ENCODE measurements at places on chromosomes 3 and 15.
A peak's percentile ranks its signal among the peaks of the same experiment; 100 is the strongest.

GRCh38 chr3:195709676-195710085 lies 11.1 kb upstream of the MUC20 start:
- DNase-seq: no peak

GRCh38 chr3:78079514-78079913 lies 1039.6 kb downstream of the ROBO2 start:
- DNase-seq: no peak

DNA sequence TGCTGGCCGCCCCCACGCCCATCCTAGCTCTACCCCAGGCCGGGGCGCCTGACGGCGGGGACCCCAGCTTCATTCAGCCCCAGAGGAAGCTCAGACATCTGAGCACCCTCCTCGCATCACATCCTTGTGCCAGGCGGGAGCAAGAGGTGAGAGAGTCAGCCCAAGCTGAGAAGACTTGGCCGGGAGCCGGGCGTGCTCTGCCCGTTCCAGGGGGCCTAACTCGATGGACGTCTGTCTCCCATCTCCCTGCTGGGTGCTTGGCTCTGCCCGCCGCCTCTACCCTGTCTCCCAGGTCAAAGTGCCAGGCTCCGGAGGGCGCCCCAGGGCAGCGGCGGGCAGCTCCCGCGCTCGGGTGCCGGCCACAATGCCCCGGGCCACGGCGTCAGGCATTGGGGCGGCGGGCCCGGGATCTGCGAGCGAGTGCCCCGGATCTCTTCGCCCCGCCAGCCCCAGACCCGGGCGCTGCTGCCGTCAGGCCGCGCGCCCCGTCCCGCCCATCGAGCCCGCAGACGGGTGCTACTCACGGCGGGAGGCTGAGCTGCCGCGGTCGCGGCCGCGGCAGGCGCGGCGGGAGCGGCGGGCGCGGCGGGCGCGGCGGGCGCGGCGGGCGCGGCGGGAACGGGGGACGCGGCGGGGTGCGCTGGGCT lies 388 bp downstream of the DAPK2 start:
- no peak for DNase-seq

- no peak for DNase-seq
Observed at GRCh38 chr3:129384594-129385323, 43.7 kb downstream of the EFCAB12 start.

- no peak for DNase-seq
Observed at GRCh38 chr15:63395730-63396151, 14.1 kb upstream of the CA12 start.

DNA sequence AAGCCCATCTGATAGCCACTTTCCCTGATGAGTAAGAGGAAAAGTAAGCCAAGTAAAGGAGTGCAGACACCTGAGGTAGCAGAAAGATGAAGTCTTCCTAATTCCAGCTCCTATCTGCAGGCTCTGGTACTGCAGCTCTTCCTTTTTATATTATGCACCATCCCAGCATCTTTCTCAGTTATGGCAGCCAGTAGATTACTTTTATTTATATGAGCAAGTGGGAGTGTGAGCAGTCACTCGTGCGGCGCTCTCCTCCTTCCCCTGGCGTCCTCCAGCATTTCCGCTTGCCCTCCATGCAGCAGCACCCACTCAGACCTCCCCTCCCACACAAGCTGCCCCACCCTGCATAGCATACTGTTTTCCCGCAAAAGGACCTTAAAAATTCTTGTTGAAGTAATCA lies 465.9 kb upstream of the DPPA4 start:
- no peak for DNase-seq

GRCh38 chr3:106004826-106005225 lies 136.0 kb upstream of the CBLB start:
- DNase-seq: no peak

DNA sequence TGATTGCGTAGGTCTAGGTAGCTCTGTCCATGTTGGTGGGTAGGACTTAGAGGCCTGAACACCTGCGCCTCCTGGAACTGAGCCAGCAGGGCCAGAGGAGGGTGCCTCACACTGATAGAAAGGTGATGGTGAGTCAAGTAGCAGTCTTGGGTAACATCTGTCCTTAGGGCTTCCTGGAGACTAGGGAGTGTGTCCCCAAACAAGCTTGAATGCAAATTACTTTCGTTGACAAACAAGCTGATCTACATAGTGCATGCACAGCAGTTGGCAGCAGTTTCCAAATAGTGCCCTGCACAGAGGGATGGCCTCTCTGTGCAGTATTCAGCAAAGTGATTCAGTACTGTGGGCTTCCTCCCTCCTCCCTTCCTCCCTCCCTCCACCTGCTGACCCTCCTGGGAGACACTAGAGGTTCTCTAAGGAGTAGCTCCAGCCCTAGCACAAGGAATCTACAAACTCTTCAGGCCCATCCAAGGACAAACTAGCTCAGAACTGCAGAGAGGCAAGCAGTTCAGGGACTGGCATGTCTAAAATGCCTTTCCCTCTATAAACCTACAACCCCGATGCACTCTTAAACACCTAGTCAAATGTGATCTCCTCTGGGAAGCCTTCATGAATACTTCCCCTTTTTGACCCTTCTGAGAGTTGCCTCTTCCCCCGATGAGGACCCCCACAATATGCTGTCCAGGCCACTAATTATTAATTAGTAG lies 61.0 kb downstream of the TLE3 start:
- no peak for DNase-seq

GRCh38 chr3:89145995-89146394 lies 38.6 kb downstream of the EPHA3 start:
- DNase-seq: no peak

GRCh38 chr3:123660900-123661299 lies 76.0 kb upstream of the HACD2 start:
- DNase-seq: no peak

- no peak for DNase-seq
Observed at GRCh38 chr3:2579206-2579605, 480.5 kb downstream of the CNTN4 start.

DNA sequence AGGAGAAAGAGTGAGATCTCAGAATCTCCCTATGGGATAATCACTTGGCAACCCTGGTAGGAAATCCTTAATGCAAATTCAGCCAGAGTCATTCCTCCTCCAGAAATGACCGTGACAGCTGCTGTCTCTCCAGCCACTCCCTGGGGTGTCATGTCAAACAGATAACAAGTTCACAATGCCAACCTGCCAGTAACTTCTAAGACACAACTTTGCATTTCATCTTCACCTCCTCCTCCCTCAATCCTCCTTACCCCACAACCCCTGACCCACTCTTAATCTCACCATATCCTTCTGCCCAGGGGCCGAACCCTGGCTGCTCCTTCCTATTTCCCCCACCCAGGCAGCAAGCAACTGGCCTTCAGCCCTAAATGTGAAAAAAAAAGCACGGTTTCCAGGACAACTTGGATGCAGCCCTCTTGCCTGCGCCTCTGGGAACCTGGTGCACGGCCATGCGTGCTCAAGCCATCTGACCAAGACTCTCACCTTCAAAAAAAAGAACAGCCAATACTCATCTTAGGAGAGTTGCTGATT lies 166.0 kb downstream of the NTRK3 start:
- DNase-seq: no peak

GRCh38 chr3:152421162-152421561 lies 152.4 kb downstream of the MBNL1 start:
- no peak for DNase-seq

DNA sequence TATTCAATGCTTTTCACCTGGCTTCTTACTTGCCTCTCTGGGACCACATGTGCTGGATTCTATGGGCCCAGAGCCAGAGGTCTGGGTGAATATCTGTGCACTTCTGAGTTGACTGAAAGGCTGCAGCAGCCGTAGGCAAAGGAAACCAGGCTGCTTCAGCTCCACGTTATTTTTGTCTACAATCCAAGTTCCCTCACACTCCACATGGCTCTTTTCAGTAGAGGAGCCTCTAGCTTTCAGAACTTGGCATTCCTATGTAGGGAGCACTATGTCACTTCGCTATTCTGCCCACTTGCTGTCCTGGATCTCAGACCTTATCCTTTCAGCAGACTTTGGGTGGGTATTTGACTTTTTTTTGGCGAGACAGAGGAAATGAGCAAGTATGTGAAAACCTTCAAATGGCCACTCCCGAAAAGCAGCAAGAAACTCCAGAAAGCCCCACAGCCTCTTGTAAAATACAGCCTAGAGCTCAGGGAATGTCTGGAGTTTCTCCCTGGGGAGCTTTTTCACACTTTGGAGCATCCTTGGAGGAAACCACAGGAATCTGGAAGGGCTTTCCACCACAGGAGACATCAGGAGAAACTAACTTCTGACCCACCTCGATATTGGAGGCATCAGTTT lies 80.9 kb downstream of the DUT start:
- no peak for DNase-seq

DNA sequence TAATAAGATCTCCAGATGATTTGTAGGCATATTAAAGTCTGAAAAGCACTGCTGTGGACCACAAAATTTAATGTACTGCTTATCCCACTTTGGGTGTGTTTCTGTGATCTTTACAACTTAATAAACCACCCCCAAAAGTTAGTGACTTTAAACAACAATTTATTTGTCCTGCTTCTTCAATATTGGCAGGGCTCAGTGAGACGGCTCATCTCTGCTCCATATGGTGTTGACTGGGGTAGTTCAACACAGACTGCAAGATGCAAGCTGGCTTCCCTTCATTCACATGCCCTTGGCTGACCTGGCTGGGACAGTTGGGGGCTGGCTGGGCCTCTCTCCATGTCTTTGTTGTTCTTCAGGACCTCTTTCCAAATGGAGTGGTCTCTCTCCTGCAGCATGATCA lies 337.8 kb downstream of the FHIT start:
- no peak for DNase-seq

DNA sequence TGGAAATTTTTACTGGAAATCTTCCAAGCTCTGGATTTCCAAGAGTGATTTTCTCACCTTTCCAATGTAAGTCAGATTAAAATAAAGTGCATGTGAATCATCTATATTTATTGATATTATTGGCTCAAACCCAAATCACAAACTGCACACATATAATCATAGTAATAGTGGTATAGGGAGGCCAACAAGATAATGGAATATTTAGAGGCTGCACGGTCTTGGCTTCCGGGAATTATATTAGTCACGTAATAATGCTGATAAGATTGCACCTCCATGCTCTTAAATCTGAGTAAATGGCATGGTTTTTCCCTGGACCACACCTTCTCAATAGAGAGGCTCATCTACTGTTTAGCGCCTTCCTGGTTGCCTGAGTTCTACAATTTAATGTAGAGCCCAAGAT lies 567.1 kb upstream of the NR2F2 start:
- no peak for DNase-seq

DNA sequence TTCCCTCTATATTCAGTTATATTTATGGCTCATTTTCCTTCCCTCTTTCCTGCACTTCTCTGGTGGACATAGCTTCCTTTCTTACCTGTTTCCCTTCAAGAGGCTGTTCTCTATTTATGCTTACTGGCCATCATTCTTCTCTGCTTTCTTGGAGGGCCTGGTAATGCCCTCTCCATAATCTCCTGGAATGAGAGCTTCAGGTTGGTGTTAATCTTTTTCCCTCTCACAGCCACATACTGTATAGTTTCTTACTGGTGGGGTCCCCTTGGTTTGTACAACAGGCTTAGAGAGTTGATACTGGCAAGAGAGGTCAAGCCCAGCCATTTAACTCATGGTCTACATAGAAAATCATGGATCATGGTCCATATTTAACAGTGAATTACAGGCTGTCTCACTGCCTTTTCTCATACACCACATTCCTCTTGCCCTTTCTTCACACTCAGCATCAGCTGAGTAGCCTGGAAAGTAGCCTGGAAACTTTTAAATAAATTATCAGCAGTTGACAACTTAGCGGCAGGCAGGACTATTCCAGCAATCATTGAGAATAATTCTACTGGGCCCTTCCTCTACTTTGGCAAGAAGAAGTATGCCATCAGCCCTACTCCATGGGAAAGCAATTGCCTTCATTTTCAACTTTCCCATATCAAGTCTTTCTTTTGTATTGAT lies 38.0 kb upstream of the DPH6 start:
- no peak for DNase-seq

- peak; percentile 67 for DNase-seq
Observed at GRCh38 chr15:67065531-67066005, at the start of gene SMAD3. TSS of gene SMAD3 (plus strand) at chr15:67065602. CDS start at chr15:67066155, 553 bp downstream.

GRCh38 chr3:43423142-43423541 lies 136.8 kb downstream of the SNRK start:
- DNase-seq: no peak

DNA sequence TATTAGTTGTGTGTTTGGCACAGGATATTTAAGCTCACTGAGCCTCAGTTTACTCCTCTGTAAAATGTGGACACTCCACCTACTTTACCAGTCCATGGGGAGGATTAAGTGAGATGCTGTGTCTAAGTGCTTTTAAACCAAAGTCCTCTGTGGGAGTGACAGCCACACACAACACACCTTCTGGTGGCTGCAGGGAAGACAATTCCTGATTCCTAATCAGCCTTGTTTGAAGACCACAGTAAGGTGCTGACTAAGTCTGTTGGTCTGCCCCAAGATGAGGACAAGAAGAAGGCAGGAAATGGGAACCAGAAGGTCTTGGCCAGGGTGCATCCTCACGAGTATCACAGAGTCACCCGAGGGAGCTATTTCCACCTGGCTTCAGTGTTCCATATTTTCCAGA lies 52.3 kb downstream of the EPHB1 start:
- no peak for DNase-seq

DNA sequence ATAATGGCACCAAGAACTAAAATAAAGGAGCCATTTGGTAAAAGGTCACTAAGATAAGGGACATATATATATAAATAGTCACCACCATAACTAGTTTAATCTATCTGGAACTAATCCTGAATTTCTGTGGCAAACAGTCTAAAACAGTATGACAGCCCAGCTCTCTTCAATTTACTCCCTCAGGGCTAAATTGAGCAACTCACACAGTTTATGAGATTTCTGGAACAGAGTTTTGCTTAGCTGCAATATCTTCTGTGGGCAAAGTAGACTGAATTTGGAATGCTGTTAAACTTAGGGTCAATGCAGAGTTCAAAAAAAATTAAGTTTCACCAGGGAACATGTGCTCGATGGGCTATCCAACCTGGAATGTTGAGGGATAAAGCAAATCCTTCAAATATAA lies 70.1 kb upstream of the VEPH1 start:
- DNase-seq: no peak

GRCh38 chr3:138923531-138923994 lies 23.4 kb downstream of the FOXL2 start:
- peak; percentile 82 for DNase-seq

DNA sequence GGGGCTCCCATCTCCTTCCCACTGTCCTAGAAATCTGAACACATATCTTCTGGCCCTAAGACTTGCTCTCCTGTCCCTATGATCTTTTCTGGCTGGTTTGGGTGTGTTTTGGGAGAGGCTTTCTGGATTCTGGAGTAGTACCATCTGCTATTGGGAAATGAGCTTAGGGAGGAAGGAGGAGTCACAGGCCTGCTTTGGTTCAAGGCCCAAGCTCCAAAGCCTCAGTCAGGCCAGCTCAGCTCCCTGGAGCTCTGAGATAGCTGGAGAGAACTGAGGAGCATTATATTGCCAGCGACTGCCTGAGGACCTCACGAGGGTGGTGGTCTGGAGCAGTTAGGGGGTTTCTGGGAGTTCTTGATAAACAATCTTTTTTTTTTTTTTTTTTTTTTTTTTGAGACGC lies 18.7 kb downstream of the RASGRF1 start:
- DNase-seq: no peak

GRCh38 chr3:105555206-105555605 lies 188.5 kb downstream of the ALCAM start:
- DNase-seq: no peak

GRCh38 chr15:50544368-50544767 lies 2.1 kb downstream of the USP50 start:
- DNase-seq: no peak

Data from effector CD4-positive, alpha-beta T cell (primary cell).